ENCODE measurements at places on chromosomes 4 and X.
A peak's percentile ranks its signal among the peaks of the same experiment; 100 is the strongest.

GRCh38 chr4:90883519-90883918 is 756.3 kb downstream of the CCSER1 start:
- DNase-seq: no peak

GRCh38 chr4:64158648-64159326 is 250.5 kb downstream of the TECRL start:
- peak; percentile 1 for DNase-seq

- no peak for DNase-seq
Observed at GRCh38 chr4:24607334-24607733, 23.0 kb upstream of the DHX15 start.

DNA sequence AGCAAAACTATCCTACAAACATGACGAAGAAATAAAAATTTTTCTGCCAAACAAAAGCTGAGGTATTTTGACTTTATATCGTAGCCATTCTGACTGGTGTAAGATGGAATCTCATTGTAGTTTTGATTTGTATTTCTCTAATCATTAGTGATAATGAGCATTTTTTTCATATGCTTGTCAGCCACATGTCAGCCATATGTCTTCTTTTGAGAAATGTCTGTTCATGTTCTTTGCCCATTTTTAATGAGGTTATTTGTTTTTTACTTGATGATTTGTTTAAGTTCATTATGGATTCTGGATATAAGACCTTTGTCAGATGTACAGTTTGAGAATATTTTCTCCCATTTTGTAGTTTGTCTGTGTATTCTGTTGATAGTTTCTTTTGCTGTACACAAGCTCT is 24.5 kb downstream of the F8A2 start:
- no peak for DNase-seq

GRCh38 chr4:105624530-105624929 is 72.1 kb downstream of the ARHGEF38 start:
- DNase-seq: no peak

DNA sequence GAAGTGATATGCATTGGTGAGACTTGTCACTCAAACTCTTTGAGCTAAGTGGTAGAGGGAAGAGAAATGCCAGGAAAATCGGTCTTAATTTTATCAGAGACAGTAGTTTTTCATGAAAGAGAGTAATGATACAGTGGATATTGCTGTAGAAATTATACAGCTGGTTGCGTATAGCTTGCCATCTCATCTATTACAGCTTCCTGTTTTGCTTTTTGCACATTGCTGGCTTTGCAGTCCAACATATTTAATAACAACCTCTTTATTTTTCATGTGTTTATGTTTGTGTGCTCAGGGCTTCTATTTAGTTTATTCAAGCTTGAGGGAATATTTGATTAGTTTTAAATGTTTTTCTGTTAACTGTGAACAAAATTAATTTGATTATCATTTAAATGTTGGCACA is 11.5 kb downstream of the SMAD1 start:
- DNase-seq: no peak

GRCh38 chrX:154372612-154373022 is 1.8 kb downstream of the FLNA start:
- DNase-seq: no peak

GRCh38 chr4:120144634-120145033 is 78.0 kb upstream of the MAD2L1 start:
- DNase-seq: no peak

DNA sequence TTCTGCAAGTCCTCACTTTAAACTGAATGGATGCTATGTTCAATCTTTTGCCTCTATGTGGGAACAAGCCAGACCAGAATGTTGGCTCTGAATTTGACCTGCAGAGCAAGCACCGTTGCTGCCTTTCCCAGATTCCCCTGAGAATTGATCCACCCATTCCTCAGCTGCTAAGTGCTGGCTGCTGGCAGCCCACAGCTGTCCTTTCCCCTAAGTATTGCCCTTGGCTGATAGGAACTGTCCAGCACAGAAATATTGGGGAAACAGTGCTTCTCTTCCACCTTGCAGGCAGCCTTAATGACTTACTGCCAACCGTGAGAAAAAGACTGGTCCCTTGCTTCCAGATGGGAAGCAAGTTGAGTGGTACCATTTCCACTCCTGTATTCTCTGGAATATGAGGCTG is 475.9 kb downstream of the PDHA2 start:
- no peak for DNase-seq

- no peak for DNase-seq
Observed at GRCh38 chrX:39477031-39477761, 620.6 kb downstream of the BCOR start.

GRCh38 chrX:54865208-54865607 is 55.4 kb upstream of the TRO start:
- DNase-seq: no peak

DNA sequence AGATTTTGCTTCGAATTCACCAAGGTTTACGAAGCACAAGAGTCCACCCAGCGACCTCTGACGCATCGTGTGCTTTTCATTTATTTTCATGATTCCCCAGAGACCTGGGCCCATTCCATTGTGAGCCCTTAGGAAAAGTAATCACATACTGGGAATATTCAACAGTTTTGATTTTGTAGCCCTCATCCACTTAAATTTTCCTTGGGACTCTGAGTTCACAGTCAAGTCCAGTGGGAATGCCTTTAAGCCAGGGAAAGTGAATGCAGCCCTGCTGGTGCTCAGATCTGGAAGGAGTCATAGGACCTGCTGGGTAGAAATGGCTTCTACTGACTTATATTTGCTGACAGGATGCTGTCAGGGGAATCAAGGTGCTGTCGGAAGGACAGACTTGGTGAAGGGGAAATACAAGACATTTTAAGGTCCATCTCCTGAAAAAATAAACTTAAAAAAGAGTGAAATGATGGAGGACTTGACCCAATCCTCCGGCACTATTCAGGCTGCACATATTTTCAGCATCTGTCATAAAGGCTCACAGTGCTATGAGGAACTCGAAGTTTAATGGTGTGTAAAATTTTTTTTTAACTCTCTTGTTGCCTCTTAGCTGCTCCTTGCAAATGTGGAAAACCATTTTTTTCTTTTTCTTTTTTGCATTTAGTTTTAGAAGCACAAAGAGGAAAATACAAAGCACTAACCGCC is 204.9 kb downstream of the MID1 start:
- no peak for DNase-seq

GRCh38 chrX:145549496-145549895 is 268.1 kb upstream of the SLITRK2 start:
- DNase-seq: no peak

DNA sequence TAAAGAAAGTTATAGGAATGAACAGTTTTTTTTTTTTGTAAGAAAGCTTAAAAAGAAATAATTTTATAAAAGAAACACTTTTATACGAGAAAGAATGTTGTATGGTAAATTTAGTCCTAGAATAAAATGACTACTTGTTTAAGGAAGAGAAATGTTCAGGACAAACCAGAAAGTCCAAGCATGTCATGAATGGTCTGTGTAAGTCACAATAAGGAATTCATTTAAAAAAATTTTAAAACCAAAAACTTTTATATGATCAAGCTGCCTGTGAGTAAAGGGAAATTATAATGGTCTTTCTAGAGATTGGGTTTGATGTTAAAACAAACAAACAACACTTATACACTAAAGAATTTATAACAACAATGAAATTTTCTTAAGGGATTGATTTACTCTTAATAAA is 858.9 kb upstream of the PCDH7 start:
- DNase-seq: no peak

DNA sequence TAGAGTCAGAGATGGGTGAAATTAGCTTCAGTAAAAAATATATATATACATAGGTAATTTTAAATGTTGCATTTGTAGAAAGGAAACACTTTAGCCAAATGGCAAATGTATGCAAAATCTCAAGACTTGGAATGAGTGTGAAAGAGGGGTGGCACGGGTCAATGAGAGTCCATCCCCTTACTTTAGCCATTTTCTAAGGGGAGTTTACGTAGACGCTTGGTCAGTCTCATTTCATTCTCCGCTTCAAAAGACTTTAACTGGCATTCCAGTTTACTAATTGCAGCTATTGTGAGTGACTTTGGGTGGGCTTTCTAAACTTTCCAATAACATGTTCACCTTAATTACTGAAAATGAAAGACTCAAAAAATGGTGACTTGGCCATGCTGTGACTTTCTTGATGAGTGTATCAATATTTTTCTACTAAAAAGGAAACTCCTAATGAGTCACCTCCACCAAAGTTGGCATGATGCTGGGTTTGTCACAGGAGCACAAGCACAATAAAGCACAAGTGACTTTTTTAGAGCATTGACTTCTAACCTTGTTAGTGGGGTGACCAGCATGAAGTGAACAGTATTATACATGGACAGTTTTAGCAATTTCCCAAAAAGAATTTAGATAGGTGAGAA is 356.0 kb upstream of the RASGEF1B start:
- DNase-seq: no peak

DNA sequence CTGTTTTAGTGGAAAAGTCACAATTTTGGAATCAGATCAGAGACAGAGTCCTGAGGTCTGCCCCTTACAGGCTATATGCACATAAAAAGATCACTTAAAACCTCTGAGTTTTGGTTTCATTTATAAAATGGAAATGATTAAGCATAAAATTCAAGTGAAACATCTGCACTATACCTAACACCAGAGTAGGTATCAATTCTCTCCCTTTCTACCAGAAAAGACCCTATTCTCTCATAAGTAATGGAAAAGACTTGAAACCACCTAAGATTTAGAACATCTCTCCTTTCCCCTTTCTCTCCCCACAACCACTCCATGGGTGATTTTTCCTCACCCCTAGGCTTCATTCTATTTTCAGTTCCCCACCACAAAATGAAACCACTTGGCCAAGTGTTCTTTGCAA is 907 bp downstream of the LHFPL1 start:
- DNase-seq: no peak

GRCh38 chr4:139734875-139735380 is 69.3 kb downstream of the MGST2 start:
- DNase-seq: peak; percentile 33

DNA sequence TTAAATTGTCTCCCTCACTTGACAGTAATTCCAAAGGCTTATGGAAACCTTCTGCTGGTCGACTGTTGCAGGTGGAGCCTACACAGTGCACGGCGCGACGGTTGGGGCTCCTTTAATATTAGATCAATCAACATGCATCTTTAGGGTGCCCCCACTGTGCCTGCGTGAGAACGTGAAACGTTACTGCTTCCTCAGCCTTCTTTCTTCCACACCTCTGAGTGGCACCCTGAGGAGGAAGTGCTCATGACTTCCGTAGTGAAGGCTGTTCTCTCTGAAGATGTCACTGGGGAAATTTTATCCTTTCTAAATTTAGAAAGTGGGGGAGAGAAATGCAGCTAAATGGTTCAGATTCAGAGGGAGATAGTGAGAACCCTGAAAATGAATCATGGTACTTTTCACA is 184.0 kb upstream of the ZFP42 start:
- DNase-seq: no peak

DNA sequence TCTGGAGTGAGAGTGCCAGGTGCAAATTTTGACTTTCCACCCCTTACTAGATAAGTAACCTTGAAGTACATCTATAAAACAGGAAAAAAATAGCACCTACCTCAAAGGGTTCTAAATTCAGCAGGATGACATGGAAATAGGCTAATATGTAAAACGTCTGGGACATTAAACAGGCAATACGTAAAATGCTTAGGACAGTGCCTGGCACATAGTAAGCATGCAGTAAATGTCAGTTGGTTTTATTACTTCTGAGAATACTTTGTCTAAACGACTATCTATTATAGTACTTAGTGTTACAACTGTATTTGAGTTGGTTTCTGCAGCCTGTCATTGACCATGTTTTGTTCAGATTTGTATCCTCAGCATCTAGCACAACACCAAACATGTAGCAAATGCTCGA is 70.8 kb downstream of the ARX start:
- no peak for DNase-seq

GRCh38 chr4:86977621-86978184 is 42.9 kb downstream of the AFF1 start:
- no peak for DNase-seq

GRCh38 chr4:155541716-155542115 is 124.9 kb upstream of the GUCY1A1 start:
- DNase-seq: no peak

- DNase-seq: no peak
Observed at GRCh38 chr4:153591441-153591840, 92.6 kb upstream of the TLR2 start.

DNA sequence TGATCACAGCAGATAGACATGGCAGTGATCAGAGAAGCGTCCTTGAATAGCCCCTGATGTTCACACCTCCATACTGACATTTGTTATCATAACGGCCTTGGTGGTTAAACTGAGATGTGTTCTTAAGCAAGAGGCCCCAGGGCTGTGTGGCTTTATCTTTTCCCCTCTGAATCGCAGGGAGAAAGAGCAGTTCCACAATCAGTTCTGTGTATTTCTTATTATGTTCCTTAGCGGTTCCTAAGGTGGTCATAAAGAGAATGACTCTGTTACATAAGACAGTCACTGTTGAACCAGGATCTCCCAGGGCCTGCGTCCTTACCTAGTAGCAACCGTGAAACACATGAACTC is 52.8 kb upstream of the CBR4 start:
- no peak for DNase-seq

DNA sequence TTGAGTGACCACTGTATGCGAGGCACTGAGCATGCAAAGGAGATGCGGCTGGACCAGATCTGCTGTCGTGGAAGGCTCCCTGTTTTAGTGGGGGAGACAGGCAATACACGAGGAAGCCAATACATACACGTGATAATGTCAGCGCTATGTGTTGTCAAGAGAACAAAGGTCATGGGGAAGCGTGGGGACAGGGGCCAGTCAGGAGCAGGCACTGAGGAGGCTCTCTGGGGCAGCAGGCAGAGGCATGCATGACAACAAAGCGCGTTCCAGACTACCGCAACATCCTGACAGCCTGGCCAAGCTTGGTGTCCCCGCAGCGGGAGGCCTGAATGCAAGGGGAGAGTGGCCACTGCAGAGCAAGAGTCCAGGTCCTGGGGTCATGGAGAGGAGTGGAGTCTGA is 61.9 kb downstream of the DCTD start:
- DNase-seq: no peak

- no peak for DNase-seq
Observed at GRCh38 chr4:110224812-110225211, 26.4 kb upstream of the ELOVL6 start.

GRCh38 chrX:65671966-65672365 is 4.5 kb downstream of the MSN start:
- no peak for DNase-seq

DNA sequence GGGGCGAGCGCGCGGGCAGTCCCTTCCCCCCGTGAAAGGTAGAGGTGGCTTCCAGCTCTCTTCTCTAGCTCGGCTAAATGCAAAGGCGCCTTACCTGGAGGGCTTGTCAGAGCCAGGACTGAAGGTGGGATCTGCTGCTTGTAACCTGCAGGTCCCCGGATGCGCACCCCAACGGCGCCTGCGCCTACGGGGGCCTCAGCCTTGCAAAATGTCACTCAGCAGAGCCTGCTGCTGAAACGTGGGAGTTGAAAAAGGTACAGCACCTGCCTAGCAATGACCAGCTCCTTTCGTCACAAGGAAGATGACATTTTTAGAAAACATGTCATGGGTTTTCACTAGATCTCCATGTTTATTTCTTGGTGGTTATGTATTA is 583 bp downstream of the ABHD18 start:
- DNase-seq: peak; percentile 57

DNA sequence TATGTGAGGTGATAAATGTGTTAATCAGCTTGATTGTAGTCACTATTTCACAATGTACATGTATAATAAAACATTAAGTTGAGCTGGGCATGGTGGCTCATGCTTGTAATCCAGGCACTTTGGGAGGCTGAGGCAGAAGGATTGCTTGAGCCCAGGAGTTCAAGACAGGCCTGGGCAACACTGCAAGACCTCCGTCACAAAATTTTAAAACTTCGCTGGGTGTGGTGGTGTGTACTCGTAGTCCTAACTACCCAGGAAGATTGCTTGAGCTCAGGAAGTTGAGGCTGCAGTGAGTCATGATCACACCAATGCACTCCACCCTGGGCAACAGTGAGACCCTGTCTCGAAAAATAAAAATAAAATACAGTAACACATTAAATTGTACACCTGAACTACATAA is 20.1 kb downstream of the LYAR start:
- DNase-seq: peak; percentile 13
